Fibroblast of gingiva (primary cell): ENCODE measurements at places on chromosomes 6 and 20.

- DNase-seq, result no peak
Measured at GRCh38 chr6:30792786-30793185, 48.4 kb upstream of the IER3 start.

DNA sequence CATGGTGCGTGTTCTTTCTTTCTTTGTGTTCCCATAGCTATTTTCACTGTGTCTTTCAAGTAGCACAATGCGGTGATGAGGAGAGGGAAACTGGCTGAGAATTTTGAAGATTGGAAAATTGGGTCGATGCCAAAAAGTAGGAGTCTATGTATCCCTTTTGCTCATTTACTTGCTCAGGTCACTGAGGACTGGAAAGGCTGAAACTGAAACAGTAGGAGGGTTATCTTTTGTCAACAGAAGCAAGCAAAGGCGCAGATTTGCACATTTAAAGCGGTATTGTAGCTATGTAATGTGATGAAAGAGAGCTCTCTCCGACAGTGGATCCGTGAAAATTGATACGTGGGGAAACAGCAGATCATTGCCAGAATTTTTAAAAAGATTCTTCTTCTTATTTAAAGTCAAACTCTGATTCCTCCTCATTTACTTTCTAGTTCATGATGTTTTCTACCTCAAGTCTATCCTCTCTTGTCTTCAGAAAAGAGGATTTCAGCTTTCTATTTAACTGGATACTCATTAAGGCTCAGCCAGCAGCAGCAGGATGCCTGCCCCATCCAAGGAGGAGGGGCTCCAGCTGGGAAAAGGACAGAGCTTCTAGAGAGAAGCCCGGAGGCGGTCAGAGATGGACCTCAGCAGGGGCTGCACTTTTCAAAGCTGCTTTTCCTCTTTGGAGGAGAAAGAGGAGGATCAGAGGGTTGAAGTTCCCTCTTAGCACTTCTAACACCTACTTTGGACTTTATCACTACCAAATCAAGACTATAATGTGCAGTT, 15.9 kb upstream of the FYN start:
- peak; percentile 39 for DNase-seq

DNA sequence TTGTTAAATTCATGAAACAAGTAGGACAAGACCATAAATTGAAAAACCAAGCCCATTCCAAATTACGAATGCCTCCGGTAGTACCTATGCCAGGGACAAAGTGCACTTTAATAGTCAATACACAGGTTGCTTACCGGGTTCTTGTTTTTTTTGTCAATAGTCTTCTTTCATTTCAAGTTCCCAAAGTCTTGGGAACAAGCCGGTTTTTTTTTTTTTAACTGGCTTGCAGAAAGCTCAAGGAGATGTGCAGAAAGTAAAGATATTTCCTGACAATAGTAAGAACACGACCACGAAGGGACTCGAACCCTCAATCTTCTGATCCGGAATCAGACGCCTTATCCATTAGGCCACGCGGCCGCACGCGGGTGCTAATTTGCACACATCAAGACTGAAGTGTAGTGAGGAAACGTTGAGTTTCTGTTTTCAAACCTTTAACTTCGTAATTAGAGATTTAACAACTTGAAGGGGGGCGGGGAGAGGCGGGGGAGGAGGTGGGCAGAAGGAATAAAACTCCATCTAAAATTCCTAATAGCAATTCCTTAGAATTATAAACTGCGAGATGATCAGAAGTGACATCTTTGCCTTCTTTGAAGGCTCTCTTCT, 181.0 kb downstream of the TRIM27 start:
- DNase-seq, result peak; percentile 64

GRCh38 chr6:106475284-106475683, 114.8 kb downstream of the CRYBG1 start:
- no peak for DNase-seq

- DNase-seq, result no peak
Measured at GRCh38 chr6:34527751-34528670, 28.1 kb downstream of the SPDEF start.

DNA sequence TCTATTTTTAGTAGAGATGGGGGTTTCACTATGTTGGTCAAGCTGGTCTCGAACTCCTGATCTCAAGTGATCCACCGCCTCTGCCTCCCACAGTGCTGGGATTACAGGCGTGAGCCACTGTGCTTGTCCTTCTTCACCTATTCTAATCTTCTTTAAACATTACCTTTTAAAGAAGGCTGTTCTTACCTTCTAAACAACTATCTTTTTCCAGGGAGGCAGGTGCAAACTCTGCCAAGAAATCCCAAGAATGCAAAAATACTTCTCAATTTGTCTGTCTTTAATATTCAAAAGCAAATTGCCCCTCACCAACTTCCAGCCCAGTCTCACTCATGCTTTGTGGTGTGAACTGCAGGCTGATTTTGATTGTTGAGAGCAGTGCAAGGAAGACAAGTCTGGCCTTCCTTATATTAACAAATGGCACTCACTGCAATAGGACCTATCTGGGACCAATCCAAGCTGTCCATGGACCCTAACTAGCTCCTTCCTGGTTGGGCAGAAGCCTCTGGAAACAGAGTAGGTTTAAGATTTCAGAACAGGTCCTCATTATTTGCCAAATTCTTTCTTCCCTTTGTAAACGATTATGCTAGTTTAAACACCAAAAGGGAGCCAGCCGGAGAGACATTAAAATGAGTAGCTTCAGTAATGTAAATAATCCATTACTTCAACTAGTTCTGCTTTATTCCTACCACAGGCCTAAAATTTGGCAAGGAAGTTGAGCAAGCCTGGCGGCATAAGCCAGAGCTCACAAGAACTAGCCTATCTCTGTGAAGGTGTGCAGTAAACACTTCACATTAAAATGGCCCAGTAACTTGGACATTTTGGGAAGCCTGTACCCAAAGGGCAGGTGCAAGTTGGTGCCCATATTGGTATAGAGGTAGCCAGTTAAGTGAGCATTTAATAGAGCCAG, 1.6 kb downstream of the SCAND1 start:
- peak; percentile 33 for DNase-seq

GRCh38 chr6:147900247-147900830, 391.8 kb downstream of the SAMD5 start:
- no peak for DNase-seq

DNA sequence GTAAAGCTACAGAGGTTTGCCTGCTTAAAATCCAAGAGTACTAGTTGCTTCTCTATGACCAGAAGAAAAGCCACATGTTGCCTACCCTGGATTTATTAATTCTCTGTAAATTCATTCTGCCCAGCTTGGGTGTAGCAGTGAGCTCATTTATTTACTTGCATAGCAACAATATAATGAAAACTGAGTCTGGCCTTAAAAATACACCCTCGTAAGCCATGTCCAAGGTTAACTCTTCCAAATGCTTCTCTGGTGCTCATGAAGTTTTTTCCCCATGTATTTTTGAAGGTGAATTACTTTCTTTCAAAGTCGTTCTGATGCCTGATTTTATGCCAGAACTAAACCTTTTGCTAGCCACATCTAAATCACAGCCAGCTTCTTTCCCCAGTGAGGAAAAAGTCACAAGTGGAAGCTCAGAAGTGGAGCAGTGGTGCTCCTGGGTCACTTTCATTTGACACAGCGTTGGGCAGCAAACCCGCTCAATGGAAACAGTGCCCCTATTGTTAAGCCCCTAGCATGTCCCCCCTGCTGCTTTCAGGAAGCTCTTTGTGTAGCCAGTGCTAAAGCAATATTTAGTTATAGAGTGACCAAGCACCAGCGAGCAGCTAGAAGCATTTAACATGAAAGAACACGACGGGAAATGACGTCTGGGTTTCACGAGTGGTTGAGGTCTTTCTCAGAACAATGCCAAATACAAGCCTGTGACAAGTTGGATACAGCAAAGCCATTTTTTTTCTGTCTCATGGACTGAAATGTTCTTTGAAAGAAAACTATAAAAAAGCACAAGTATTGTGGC, 29.8 kb downstream of the NEDD9 start:
- DNase-seq, result peak; percentile 16

GRCh38 chr6:129592516-129593232, 117.3 kb downstream of the ARHGAP18 start:
- DNase-seq, result no peak
